Upper lobe of left lung (tissue), 6 donors: ENCODE measurements at places on chromosomes 11 and 22. TPM values are rescaled to one million over a fixed set of nuclear protein-coding genes. Genes with fewer than 3 reads are reported as not detected.
A peak's percentile ranks its signal among the peaks of the same experiment; 100 is the strongest.

GRCh38 chr11:76243957-76244285 lies 37.6 kb upstream of the WNT11 start:
- DNase-seq = no peak
- H3K27me3 ChIP-seq = no peaks in the 10 kb centered on the region
- H3K27ac ChIP-seq = no peak overlapping the region
- no peaks in the 10 kb centered on the region for H3K36me3 ChIP-seq

GRCh38 chr22:17260950-17261349 lies 41.7 kb upstream of the ADA2 start:
- H3K27ac ChIP-seq = no peak overlapping the region
- no peak overlapping the region for H3K4me3 ChIP-seq
- no peak for DNase-seq
- peaks cover 19% of the 10 kb centered on the region for H3K4me1 ChIP-seq
- H3K36me3 ChIP-seq = no peaks in the 10 kb centered on the region

- no peak overlapping the region for H3K4me3 ChIP-seq
- no peaks in the 10 kb centered on the region for H3K36me3 ChIP-seq
- no peak overlapping the region for H3K27ac ChIP-seq
- H3K4me1 ChIP-seq = no peaks in the 10 kb centered on the region
Measured at GRCh38 chr22:22974795-22975580, 87.4 kb downstream of the IGLL5 start.

DNA sequence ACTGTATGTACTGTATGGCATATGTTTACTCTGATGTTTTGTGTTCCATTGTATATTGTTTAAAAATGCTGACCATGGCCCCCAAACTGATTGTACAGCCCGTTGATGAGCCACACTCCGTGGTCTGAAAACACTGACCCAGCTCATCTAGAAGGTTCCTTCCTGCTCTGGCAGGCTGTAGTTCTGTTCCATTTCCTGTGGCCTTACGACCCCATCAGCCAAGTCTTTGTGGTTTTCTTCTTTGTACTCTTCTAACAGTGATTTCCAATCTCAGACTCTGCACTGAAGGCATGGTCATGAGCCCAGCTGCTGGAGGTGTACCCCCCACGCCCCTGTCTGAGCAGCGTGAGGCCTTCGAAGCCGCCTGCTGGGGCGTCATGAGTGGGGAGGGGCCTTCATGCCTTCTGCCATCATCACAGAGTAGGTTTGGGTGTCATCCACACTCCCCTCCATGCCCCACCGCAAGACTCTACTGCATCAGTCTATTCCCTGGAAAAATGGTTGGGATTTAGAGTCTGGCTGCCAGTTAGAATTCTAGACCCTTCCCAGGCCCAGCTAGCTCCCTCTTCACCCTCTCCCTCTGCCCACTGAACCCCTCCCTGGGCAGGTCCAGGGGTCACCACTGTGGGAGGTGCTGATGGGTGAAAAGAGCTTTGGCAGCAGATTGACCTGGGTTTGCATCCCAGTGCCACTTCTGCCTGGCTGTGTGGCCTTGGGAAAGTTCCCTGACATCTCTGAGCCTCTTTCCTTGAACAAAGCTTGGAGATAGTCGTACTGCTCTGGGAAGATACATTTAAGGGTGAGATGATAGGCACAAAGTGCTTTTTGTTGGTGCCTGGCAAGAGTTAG lies 11.3 kb upstream of the C11orf96 start:
- H3K4me3 ChIP-seq = no peak overlapping the region
- H3K27ac ChIP-seq = no peak overlapping the region
- DNase-seq = no peak
- no peaks in the 10 kb centered on the region for H3K27me3 ChIP-seq

- H3K4me1 ChIP-seq = no peaks in the 10 kb centered on the region
- no peak for DNase-seq
- H3K27me3 ChIP-seq = no peaks in the 10 kb centered on the region
- no peaks in the 10 kb centered on the region for H3K36me3 ChIP-seq
Measured at GRCh38 chr11:30344085-30344484, 21.2 kb downstream of the ARL14EP start.

Gene MS4A2
- 17.1 TPM for total RNA-seq

Gene CCDC73
- total RNA-seq = not detected

DNA sequence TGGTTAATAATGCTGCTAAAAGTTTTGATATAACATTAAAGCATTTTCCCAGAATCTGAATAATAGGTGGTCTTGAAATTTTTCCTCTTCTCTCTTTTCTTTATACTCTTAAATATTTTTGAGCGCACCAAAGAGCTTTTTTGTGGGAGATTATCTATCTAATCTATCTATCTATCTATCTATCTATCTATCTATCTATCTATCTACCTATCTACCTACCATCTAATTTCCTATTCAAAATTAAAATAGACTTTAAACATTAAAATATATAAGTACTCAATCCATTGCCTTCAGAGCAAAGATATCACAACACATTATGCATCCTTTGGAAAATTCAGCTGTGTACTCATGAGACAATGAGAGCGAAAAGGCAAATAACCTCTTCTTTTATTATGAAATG lies 55.8 kb downstream of the ELMOD1 start:
- H3K4me1 ChIP-seq = no peaks in the 10 kb centered on the region
- no peak overlapping the region for H3K27ac ChIP-seq
- no peaks in the 10 kb centered on the region for H3K36me3 ChIP-seq
- no peak overlapping the region for H3K4me3 ChIP-seq

DNA sequence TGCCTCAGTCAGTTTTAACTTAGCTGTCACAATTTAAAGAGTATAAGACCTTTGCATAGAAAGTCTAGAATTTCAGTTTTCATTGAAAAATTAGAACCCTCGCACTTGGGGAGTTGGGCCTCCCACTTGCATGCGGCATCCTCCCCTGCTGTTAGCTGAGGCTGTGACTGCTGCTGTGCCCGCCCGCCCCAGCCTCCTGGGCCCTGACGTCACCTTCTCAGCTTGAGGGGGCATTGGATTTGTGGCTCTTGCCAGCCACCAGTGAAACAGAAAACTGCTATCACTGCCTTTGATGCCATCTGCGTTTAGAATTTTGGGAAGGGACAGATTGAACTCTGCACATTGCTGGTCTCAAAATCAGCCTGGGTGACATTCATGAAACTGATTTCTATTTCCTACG lies 108.7 kb downstream of the CTTN start:
- DNase-seq = peak; percentile 51
- no peak overlapping the region for H3K27ac ChIP-seq
- no peaks in the 10 kb centered on the region for H3K4me1 ChIP-seq
- H3K4me3 ChIP-seq = no peak overlapping the region

GRCh38 chr11:15901054-15901453 lies 455.3 kb downstream of the SOX6 start:
- H3K4me3 ChIP-seq = no peak overlapping the region
- H3K27me3 ChIP-seq = no peaks in the 10 kb centered on the region
- H3K27ac ChIP-seq = no peak overlapping the region
- no peaks in the 10 kb centered on the region for H3K36me3 ChIP-seq
- peaks cover 17% of the 10 kb centered on the region for H3K4me1 ChIP-seq

- no peaks in the 10 kb centered on the region for H3K36me3 ChIP-seq
- no peak for DNase-seq
- no peak overlapping the region for H3K4me3 ChIP-seq
- no peaks in the 10 kb centered on the region for H3K4me1 ChIP-seq
- no peak overlapping the region for H3K27ac ChIP-seq
Measured at GRCh38 chr11:12019866-12020416, 11.5 kb upstream of the DKK3 start.

GRCh38 chr11:68153742-68154141 lies 32.6 kb upstream of the CHKA start:
- H3K4me1 ChIP-seq = peaks cover 15% of the 10 kb centered on the region
- H3K27ac ChIP-seq = no peak overlapping the region
- peaks cover 3% of the 10 kb centered on the region for H3K36me3 ChIP-seq
- no peaks in the 10 kb centered on the region for H3K27me3 ChIP-seq

- H3K4me3 ChIP-seq = no peak overlapping the region
- no peaks in the 10 kb centered on the region for H3K4me1 ChIP-seq
- no peak for DNase-seq
- no peaks in the 10 kb centered on the region for H3K36me3 ChIP-seq
- H3K27ac ChIP-seq = no peak overlapping the region
Measured at GRCh38 chr22:11629661-11630385, 3898.2 kb upstream of the OR11H1 start.

Gene CALCA
- total RNA-seq = not detected

DNA sequence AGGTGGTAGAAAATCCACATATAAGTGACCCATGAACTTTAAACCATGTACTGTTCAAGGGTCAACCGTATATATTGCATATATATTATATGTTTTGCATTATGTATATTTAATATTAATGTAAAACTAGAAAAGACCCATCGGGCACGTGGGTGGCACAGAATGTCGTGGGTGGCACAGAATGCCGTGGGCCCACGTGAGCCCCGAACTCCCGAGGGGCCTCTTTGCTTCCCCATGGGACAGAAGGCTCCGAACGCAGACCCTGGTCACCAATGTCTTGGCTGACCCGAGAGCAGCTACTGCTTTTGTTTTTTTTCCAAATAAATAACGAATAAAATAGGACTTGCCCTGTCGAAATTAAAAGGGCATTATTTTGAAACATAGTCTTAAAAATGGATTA lies 415.4 kb downstream of the BRD1 start:
- no peaks in the 10 kb centered on the region for H3K4me1 ChIP-seq
- DNase-seq = peak; percentile 8
- H3K27ac ChIP-seq = no peak overlapping the region
- no peaks in the 10 kb centered on the region for H3K36me3 ChIP-seq
- H3K4me3 ChIP-seq = no peak overlapping the region

DNA sequence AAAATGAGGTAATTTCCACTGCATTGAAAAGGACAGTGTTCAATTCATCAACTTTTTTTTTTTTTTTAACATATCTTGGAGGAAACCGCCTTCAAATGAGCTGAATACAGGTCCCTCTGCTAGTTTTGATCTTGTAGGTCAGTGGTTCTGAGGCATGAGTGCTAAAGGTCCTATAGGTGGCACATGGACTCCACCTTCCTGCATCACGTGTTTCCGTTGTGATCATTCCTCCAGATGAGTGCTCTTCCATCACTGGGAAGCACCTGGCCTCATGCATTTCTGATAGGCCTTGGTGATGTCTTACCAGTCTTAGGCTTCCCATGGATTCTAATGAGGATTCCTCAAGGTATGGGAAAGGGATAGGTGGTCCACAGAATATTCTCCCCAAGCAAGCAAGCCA lies 37.8 kb downstream of the FDX1 start:
- no peaks in the 10 kb centered on the region for H3K4me1 ChIP-seq
- H3K27ac ChIP-seq = no peak overlapping the region
- no peak overlapping the region for H3K4me3 ChIP-seq
- peaks cover 8% of the 10 kb centered on the region for H3K36me3 ChIP-seq
- H3K27me3 ChIP-seq = no peaks in the 10 kb centered on the region

- H3K4me1 ChIP-seq = no peaks in the 10 kb centered on the region
- DNase-seq = no peak
- H3K4me3 ChIP-seq = no peak overlapping the region
- H3K27me3 ChIP-seq = no peaks in the 10 kb centered on the region
- H3K36me3 ChIP-seq = no peaks in the 10 kb centered on the region
Measured at GRCh38 chr11:17002543-17002942, 11.7 kb downstream of the PLEKHA7 start.

DNA sequence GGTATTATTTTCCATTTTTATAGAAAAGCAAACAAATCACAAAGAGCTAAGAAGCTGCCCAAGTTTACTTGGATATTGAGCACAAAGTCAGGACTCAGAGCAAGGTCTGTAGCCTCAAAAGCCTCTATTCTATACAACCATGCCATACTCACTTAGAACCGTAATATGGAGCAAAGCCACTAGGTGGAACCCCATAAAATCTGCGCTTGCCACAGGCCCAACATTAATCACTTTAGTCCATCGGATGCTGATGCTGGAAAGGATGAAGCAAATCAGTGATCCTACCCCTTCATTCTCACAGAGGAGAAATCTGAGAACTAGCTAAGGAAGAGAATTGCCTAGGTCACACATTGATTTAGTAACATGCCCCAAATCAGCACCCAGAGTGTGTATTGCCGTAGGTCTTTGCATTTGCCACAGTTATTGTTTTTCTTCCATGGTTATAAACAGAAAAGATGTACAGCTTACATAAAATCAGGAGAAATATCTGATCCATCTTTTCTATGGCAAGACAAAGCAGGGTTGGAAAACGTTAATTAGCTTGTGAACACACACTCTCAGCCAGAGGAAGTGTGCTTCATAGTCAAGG lies 56.7 kb upstream of the RAB38 start:
- H3K4me3 ChIP-seq = no peak overlapping the region
- H3K27me3 ChIP-seq = no peaks in the 10 kb centered on the region
- H3K4me1 ChIP-seq = no peaks in the 10 kb centered on the region
- H3K36me3 ChIP-seq = no peaks in the 10 kb centered on the region
- no peak for DNase-seq

Gene PIH1D2
- 2.6 TPM for total RNA-seq

Gene TCN1
- not detected for total RNA-seq

- no peak for DNase-seq
- H3K27ac ChIP-seq = no peak overlapping the region
- no peaks in the 10 kb centered on the region for H3K4me1 ChIP-seq
- no peaks in the 10 kb centered on the region for H3K27me3 ChIP-seq
- no peak overlapping the region for H3K4me3 ChIP-seq
Measured at GRCh38 chr11:33615751-33616150, 84.9 kb downstream of the C11orf91 start.

Gene PEX26
- total RNA-seq = 37.1 TPM

DNA sequence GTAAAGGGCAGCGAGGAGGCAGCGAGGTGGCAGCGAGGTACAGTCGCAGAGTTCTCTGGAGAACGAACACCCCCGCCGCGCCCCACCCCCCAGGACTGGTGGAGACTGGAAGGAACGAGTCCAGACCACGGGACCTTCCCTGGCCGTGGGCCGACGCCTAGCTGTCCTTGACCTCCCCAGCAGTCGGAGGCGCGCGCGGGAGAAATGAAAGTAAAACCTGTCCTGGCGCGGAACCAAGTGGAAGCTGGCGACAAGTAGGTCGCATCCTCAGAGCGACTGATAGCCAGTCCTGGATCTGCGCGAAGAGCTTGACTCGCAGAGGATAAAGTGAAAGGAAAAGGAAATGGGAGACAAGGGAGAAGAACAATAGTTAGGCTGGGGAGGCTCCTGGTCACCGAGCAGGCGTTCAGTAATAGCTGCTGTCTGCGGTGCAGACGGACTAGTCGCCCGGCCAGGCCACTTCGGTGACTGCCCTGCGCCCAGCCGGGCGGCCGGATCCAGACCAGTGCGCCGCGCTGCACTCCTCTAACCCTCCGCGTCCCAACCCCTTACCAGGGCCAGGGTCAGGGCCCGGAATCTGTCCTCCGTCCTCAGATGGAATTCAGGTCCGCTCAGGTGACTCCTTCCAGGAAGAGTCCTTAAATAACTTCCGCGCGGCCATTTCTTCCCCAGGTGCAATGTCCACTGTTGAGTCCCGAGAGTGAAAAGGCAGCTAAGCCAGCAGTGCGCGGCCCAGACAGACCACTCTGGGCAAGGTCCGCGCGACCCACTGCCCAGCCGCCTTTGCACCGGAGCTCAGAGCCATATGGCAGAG lies 1.9 kb upstream of the ADM start:
- peak overlapping the region; percentile 86 for H3K27ac ChIP-seq
- H3K36me3 ChIP-seq = no peaks in the 10 kb centered on the region
- peaks cover 54% of the 10 kb centered on the region for H3K4me1 ChIP-seq
- peak; percentile 93 for DNase-seq

Gene DBX1
- total RNA-seq = not detected

DNA sequence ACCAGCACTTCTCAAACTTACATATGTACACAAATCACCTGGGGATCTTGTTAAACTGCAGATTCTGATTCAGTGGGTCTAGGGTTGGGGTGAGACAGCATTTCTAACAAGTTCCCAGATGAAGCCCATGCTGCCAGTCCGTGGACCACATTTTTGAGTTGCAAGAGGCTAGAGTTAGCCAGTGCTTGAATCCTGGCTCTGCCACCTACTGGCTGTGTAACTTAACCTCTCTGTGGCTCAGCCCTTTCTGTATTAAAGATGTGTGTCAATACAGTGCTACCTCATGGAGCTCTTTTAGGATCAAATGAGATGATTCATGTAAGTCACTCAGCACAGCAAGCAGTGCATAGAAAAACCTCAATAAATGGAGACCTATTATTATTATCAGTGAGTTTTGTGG lies 90.2 kb upstream of the ISX start:
- no peak overlapping the region for H3K27ac ChIP-seq
- H3K36me3 ChIP-seq = no peaks in the 10 kb centered on the region
- no peak for DNase-seq
- H3K4me3 ChIP-seq = no peak overlapping the region
